Activated T-helper 2 cell treated with anti-CD3 and anti-CD28 coated beads, Interferon-gamma antibody, Interleukin-2, Interleukin-4, amounts not matched to agents 10 μg/mL and 5 μg/mL and 100 μg/mL, durations not matched to agents 14 hours and 24 hours and 36 hours (primary cell): ENCODE measurements at places on chromosomes 2 and 18.

DNA sequence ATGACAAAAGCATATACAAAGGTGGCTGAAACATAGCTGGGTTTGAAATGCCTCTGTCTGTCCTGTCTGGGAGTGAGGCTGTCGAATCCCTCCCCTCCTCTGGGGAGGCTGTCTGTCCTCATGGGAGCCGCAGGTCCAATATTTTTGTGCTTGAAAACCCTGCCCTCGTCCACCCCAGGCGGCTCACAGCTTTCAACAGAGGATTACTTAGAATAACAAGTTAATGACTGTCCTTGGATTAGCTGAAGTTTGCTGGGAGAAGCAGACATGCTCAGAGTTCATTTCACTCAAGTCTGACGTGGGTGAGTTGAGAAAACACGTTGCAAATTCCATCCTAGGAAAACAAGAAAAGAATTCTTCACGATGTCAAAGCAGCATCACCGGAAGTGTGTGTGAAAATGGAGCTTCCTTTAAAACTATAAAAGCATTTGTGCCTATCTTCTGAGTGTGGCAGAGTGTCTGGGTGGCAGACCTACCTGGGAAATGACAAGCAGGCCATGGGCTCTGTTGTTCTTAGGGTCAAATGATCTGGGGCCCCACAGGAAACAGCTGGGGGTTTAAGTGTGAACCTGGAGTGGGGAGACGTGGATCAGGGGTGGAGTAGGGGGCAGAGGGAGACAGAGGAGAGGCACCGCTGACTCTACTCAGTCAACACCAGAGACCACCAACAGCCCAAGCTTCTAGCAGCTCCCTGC is 77.1 kb downstream of the DDX1 start:
- DNase-seq, result no peak

DNA sequence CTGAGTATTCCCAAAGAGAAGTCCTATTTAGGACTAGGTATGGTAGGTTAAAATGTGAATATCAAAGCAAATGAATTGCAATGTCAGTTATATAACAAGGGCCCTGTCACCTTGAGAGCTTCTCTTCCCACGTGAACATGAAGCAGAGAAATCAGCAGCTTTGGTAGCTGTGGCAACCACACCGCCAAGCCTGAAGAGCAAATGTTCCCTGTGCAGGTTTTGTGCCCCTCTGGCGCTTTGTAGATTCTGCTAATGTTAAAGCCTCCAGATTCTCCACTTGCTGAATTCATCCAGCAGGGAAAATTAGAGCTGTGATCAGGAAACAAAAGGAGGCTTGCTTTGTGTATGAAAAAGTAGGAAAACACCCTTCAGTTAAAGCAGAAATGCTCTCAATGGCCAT is 322.6 kb downstream of the RBM43 start:
- DNase-seq, result no peak

DNA sequence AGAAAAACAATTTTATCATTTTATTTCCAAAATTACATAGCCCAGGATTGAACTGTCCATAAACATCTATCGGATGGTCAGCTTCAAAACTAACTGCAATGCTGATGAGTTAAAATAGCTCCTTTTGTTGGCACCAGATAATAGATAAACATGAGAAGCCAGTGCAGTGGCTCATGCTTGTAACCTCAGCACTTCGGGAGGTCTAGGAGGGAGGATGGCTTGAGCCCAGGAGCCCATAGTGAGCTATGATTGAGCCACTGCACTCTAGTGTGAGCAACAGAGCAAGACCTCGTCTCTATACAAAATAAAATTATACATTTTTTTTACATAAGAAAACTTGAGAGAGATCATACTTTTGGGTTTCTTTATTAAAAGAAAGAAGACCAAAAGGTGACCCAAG is 34.6 kb upstream of the IMPA2 start:
- DNase-seq, result no peak

GRCh38 chr2:169828141-169828811 is 1.0 kb downstream of the UBR3 start:
- peak; percentile 39 for DNase-seq

DNA sequence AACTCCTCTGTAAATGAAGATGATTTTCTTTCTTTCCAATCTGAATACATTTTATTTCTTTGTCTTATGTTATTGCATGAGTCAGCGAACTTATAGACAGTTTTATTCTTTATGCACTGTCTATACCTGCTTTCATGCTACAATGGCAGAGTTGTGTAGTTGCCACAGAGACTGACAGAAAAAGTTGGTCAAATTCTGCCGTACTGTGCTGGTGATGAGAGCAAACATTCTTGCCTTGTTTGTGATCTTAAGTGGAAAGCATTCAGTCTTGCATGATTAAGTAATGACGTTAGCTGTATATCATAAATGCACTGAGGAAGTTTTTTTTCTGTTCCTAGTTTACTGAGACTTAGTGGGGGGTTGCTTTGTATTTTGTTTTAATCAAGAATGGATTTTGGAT is 32.9 kb downstream of the ZC3H15 start:
- DNase-seq, result no peak
